ENCODE measurements at places on chromosomes 4 and X.

GRCh38 chr4:155588437-155588836, 78.2 kb upstream of the GUCY1A1 start:
- DNase-seq, result no peak

DNA sequence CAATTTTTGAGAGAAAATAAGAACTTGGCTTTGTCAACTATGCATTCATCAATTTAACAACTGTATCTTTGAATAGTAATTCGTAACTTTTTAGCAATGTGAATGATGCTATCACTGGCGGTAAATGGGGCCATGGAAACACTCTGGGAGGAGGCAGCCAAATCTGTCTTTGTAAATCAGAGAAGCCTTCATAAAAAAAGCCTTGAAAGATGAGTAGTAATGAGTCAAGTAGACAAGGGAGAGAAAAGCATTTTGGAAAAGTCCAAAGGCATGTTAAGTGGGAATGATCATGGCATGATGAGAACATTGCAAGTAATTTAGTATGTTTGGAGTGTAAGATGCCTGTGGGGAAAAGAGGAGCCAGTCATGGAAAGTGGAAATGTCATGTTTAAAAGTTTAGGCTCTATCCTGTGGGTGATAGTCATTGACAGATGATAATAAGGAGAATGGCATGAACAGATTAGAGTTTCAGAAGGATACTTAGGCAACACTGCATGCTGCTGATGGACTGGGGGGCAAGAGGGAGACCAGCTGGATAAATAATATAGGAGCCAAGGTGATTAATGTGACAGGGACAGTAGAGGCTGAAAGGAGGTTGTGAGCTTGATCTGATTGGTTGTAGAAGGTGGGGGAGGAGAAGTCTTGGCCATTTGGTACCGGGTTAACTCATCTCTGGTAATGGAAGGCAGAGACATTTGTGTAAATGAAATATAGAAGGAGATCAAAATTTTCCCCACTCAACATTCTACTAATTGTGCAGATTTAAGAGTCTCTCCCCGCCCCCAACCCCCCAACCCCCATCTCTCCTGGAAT, 16.3 kb downstream of the SPRY1 start:
- DNase-seq, result no peak

DNA sequence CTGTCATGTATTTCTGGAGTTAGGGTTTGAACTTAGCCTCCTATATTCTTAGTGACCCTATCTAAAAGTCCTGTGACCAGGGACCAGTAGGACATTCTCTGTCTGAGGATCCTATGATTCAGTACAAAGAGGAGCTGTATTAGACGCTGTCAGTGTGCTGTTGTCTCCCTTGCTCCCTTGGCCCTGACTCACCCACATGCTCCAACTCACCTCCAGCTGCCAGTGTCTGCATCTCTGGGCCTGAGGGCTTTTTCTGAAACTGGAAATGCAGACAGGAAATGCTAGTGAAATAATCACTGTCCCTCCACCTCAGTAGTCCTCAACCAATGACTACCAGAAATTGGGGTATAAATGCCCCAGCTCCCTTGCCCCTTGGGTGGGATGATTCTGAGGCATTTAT, 535.3 kb upstream of the RPS6KA3 start:
- no peak for DNase-seq

DNA sequence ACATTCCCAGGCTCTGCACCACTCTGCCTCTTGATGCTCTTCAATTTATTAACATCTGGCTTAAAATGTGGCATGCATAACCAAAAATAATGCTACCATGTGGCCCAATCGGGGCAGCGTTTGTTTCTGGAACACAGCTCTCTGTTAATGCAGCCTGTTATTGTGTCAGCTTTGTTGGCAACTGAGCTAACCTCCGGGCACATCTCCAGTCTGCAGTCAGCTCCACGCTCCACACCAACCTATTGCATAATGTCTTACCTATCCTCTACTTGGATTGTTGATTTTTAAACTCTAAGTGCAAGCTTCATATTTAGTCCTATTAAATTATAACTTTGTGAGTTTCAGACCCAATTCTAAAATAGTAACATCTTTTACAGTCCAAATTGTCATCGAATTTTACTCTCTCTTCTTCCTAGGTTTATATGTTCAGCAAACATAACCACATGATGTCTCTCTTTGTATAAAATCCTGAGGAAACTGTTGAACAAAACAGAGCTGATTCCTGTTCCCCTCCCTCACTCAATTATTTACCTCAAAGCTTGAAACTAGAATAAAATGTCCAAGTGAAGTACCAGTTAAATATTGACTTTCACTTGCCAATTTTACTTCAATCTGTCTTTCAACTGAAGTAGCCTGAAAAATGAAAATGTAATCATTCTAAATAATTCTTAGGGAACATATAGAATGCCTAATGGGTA, 92.2 kb upstream of the RAPGEF2 start:
- DNase-seq, result no peak

DNA sequence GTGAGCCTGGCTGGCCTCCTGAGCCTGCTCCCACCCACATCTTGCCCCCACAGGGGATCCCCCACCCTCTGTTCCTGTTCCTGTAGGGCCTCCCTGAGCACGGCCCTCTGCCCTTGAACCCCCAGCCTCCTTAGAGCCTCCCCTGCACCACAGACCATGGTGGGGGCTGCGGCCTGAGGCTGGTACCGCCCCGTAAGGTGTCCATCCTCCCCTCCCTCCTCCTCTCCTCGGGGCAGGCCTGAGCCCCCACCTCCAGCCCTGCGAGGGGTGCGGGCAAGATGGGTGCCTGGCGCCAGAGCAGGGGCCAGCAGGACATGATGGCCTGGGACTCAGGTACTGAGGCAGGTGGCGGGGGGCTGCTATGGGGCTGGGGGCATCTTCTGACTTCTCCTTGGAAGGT, 28.4 kb upstream of the FGFR3 start:
- DNase-seq, result no peak

DNA sequence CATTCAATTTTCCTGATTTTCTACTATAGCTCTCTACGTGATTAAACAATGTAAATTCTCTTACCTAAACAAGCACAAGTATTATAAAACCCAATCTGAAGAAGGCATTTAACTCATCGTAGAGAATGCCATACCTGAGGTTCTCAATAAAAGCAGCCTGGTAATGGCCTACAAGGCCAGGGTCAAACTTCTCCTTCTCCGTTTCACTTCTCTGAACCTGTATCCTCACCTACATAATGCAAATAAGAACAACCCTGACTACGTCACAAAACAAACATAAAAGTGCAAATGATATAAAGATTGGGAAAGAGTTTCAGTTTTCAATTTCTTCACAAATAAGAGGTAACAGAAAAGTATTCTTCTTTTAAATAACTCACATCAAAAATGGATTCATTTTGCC, 55.6 kb upstream of the STS start:
- DNase-seq, result no peak

Measured in mesendoderm (in vitro differentiated cells).